ENCODE measurements at places on chromosomes 1 and 21. TPM values are rescaled to one million over a fixed set of nuclear protein-coding genes. Genes with fewer than 3 reads are reported as not detected.

Gene EPHA8
- not detected for total RNA-seq

Gene PTGFR
- 15.5 TPM for total RNA-seq

Gene IVL
- not detected for total RNA-seq

Gene CDA
- total RNA-seq, result not detected

Gene S100A3
- total RNA-seq, result 9.6 TPM

Gene BLZF1
- total RNA-seq, result 19.2 TPM

Gene SLC27A3
- total RNA-seq, result 50.1 TPM

Gene SPRR4
- total RNA-seq, result not detected

Gene MSH4
- total RNA-seq, result 0.52 TPM

Gene DEPDC1
- 0.34 TPM for total RNA-seq

Gene TSPAN2
- not detected for total RNA-seq

Gene KRTAP19-3
- not detected for total RNA-seq

Gene SLC22A15
- 2.7 TPM for total RNA-seq

Gene PIK3C2B
- 4.9 TPM for total RNA-seq

Gene ELOVL1
- 40.2 TPM for total RNA-seq

Gene MEAF6
- 44.3 TPM for total RNA-seq
